ENCODE measurements at places on chromosomes 5 and 9. TPM values are rescaled to one million over a fixed set of nuclear protein-coding genes. Genes with fewer than 3 reads are reported as not detected.

The LCN15 gene
- total RNA-seq: not detected

The PRDM9 gene
- total RNA-seq: not detected

The GAPT gene
- total RNA-seq: 1.3 TPM

The SAPCD2 gene
- 0.42 TPM for total RNA-seq

The ARSI gene
- total RNA-seq: 1.3 TPM

The WNT8A gene
- not detected for total RNA-seq

All from posterior vena cava (tissue), 2 donors.